Renal cortical epithelial cell (primary cell): ENCODE measurements at places on chromosomes 12 and 14.

- peak; percentile 25 for DNase-seq
Observed at GRCh38 chr14:95774265-95775160, 60.6 kb upstream of the TCL1A start.

DNA sequence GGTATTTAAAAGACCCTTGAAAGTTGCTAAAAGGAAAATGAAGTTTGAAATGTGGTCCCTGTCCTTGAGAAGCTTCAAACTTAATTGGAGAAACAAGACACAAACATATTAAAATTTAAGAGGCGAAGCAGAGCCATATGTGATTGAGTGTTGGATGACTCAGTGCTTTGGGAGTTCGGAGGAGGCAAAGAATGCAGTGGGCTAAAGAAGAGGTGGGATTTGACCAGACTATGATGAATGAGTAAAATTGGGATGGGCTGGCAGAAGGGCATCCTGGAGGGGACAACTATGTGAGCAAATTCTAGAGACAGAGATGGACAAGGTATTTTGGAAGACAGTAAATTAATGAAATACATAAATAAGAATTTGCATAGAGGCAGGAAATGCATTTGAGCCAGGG lies 358.6 kb downstream of the EGLN3 start:
- peak; percentile 24 for DNase-seq

- DNase-seq, result no peak
Observed at GRCh38 chr12:21172079-21172478, 41.1 kb downstream of the SLCO1B1 start.

GRCh38 chr14:56160088-56160487 lies 41.9 kb downstream of the PELI2 start:
- no peak for DNase-seq

- DNase-seq, result no peak
Observed at GRCh38 chr12:57240066-57240921, 10.7 kb downstream of the STAC3 start.

DNA sequence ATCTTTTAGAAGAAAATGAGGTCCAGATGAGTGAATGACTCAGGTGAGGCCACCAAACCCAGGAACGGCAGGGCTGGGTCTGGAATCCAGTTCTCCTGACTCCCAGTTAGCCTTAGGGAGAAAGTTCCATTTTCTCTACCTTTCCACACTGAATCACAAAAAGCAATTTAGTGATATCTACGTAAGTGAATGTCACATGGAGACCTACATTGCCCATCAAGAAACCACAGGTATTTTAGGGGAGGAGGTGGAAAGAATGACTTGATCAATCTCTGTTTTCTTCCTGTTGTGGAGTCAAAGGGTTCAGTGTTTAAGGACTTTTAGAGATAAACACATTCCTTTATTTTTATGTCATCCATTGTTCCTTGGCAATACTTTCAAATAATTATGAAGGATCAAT lies 106.9 kb upstream of the PTPRB start:
- DNase-seq, result peak; percentile 68

DNA sequence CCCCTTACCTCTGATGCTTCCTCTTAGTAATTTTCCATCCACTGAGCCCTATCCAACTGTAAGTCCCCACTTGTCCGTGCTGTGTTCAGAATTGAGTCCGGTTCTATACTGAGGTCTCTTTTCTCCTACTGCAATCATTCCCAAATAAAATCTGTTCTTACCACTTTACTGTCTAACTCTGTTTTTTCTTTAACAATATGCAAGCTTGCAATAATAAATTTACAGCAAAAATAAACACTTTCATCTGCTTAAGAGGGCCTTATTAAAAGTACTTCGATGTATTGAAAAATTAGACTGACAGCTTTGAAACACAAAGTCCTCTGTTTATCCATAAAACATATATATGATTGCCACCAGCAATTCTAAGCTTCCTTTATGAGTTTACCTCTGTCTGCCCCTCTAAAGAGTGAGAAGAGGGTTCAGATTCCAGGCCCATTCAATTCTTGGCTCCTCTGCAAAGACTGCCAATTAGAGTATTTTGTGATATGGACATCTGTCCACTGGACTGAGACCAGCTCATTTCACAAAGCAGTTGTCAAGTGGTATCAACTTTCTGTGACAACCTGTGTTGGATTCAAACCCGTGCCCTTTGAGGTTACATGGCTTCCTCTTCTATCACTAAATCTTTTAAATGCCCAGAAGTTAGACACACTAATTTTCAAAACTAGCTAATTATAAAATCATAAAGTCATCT lies 39.9 kb upstream of the G2E3 start:
- DNase-seq, result no peak

GRCh38 chr12:131628023-131628740 lies 82.7 kb upstream of the SFSWAP start:
- DNase-seq, result no peak
